Hematopoietic multipotent progenitor cell treated with erythropoietin and hydrocortisone succinate and interleukin-3 and kit ligand, for 17 days (in vitro differentiated cells): ENCODE measurements at places on chromosomes 16 and 17.

- DNase-seq, result no peak
Observed at GRCh38 chr17:77697480-77698400, 260.8 kb upstream of the TNRC6C start.

- DNase-seq, result no peak
Observed at GRCh38 chr16:51072591-51072990, 78.5 kb downstream of the SALL1 start.

DNA sequence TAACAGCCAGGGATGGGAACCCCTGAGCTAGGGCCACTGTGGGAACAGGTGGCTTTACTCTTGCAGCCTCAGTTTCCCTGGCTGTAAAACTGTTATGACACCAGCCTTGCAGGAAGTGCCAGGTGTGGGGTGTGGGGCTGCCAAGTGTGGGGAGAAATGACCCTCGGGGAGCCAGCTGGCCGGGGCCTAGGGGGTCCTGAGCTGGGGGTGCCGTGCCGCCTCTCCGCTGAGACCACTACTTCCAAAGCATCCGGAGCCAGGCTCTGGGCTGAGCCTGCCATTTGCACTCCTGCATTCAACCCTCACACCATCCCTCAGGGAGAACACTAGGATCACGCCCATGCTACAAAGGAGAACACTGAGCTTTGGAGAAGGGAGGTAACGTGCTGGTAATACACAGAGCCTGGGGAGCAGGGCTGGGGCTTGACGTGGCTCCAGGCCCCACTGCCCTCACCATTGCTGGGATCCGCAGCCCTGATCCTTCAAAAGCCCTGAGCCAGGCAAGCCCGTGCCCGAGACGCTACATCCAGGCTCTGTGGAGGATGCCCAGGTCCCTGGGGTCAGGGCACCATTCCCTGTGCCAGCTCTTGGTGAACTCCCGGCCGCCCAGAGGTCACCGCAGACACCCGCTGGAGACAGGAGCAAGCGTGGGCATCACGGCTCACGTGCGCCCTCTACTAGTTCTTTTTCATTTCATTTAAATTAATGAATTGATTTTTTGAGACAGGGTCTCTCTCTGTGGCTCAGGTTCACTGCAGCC, 28.8 kb upstream of the GINS2 start:
- peak; percentile 80 for DNase-seq

DNA sequence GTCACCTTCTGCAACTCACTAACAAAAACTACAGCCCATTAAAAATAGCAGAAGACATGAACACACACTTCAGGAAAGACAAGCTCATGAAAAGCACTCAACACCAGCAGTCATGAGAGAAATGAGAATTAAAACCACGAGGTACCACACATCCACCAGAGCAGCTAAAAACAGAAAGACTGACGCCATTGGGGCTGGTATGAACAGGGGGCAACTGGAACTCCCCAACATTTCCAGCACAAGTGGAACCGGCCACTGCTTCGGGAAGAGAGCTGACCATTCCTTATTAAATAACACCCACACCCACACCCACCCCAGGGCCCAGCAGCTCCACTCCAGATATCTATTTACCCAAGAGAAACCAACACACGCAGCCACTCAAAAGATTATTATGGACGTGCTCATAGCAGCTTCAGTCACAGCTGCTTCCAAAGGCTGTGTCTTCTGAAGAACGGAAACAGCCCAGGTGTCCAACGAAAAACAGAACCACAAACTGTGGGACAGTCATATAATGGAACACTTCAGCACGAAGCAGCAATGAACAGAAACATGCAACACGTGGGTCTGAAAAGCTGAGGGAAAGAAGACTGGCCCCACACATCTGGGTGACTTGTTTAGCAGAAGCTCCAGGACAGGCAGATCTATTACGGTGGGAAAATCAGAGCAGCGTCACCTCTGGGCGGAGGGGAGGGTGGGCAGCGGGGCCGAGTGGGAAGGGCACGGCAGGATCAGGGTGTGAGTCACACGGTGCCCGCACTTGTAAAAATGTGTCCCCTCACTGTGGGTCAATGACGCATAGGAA, 41.1 kb downstream of the KLHDC4 start:
- no peak for DNase-seq

GRCh38 chr17:3768341-3768740, 32.6 kb downstream of the ITGAE start:
- no peak for DNase-seq

- no peak for DNase-seq
Observed at GRCh38 chr16:11835891-11836649, 15.3 kb downstream of the RSL1D1 start.

DNA sequence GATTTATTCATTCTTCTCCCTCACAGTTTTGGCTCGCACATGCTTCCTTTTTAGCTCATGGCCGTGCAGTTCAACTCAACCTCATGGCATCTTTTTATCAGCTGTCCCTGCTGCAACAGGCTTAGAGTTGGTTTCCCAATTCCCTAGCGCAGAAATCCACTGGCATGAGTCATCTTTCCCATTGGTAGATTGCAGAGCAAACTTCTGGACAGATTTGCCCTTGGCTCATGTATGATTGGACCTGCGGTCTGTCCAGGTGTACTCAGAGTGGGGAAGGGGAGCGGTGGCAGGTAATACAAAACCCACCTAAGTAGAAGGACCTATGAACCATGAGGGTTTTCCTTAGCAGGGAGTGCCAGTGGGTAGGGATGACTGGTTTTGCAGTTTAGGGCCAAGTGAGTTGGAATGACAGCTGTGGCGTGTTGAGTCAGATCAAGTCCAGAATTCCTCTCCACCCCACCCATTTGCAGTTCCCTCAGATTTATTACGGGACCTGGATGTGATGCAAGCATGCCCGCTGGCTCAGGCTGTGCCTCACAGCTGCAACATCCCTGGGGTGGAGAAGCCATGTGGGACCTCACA, 584.7 kb downstream of the WWOX start:
- DNase-seq, result no peak

DNA sequence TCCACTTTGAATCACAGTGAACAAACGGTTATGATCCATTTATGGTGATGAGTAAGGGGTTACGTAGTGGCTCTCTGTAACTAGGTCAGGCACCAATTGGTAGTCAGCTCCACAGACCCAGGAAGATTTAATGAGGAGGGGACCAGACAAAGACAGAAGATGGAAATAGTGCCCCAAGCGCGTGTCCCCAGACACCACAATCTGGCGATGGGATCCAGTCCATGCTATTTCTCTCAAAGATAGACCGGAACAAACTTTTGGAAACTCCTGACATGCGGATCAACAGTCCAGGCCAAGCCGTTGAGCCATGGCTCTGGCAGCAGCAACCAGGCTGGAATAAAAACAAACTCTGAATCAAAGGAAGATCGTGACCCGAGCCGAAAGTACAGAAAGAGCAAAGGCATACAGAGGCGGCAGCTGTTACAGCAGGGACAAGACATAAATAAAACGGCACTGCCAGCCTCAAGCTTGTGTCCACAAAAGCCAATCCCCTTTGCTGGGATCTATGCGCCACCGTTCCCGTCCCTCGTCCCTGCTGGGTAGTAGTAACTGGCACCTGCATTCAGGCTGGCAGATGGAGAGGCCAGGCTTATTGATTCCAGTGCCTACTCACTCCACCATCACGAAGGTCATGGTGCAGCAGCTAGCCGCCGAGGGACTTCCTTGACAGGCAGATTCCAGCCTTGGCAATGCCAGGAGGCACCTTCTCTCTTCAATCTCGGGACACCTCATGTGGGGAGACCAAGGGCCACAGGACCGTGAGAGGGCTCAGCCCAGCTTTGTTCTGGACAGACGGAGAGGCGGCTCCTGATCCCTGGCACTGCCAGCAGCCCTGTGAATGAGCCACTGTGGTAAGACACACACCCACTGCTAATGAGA, 50.2 kb downstream of the CDH11 start:
- no peak for DNase-seq

DNA sequence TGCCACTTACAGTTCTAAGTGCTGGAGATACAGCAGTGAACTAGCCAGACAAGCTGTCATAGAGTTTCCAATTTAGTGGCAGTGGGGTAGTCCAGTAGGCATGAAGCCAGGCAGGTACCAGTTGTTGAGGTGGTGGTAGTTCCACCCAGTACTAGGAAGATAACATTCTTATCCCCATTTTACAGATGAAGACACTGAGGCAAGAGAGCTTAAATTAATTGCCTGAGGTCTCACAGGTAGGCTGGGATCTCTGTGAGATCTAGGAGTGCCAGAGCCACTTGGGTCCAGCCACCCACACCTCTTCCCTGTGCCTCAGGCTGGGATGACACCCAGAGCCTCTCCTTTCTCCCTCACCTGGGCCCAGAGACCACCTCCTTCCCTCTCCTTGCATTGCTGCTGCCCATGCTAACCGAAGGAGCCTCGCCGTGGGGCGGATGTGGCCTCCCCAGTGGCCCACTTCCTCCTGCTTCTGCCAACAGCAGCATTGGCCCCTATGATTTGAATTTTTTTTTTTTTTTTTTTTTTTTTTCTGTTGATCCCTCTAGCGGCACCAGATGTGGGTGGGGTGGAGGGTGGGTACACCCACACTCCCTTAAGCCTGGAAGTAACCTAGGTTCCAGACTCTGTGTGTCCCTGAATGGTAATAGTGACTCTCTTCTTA, 114.0 kb downstream of the PRKCB start:
- no peak for DNase-seq

DNA sequence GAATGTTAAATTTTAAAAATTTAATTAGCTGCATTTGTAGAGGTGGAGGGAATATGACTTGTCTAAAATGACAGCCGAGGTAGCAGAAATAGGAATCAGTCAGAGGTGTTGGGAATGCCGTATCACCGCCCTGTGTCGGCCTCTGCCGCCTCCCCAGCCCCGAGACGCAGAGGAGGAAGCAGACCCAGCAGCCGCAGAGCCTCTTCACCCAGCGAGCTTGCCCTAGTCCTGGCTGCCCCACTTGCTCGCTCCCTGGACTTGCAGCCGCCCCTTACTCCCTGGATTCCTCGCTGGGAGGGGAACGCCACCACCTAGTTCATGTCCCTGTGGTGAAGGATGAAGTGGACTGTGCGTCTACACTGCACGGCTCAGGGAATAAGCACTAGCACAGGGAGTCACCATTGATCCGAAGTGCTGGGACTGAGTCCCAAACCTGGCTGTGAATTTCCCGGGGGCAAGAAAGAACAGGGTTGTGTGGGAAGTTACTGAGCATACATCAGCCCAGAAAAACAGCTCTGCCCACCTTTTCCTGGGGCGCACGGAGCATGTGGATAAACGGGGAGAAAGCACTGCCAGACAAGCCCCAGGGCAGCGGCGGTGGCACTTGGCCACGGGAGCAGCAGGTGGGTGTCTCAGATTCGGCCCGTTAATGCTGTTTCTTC, 76.8 kb downstream of the RPTOR start:
- DNase-seq, result no peak

DNA sequence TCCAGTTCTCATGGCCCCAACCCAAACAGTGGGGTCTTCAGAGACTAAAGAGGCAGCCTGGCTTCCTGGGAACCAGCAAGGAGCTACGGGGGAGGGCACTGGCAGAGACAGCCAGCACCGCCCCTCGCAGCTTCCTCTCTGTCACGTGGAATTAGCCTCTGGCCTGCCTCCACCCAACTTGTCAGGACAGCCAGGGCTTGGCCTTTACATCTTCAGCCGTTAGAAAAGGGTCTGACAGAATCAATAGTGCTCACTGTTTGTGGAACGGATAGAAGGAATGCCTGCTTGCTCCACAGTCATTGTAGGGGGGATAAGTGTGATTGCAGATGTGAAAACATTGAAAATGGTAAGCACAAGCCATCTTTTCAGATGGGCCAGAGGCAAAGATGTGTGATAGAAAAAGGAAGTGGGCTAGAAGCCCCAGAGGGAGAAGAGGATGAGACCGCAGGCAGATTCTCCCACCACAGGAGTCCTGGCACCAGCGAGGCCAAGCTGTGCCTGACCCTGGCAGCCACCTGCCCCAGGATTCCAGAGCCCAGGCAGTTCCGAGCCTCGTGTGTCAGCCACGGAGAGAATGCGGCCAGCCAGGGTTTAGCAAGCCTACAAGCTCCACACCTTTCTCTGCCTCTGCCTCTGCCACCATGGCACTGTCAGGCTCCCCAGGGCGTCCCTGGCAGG, 18.6 kb downstream of the GRIN2C start:
- no peak for DNase-seq

DNA sequence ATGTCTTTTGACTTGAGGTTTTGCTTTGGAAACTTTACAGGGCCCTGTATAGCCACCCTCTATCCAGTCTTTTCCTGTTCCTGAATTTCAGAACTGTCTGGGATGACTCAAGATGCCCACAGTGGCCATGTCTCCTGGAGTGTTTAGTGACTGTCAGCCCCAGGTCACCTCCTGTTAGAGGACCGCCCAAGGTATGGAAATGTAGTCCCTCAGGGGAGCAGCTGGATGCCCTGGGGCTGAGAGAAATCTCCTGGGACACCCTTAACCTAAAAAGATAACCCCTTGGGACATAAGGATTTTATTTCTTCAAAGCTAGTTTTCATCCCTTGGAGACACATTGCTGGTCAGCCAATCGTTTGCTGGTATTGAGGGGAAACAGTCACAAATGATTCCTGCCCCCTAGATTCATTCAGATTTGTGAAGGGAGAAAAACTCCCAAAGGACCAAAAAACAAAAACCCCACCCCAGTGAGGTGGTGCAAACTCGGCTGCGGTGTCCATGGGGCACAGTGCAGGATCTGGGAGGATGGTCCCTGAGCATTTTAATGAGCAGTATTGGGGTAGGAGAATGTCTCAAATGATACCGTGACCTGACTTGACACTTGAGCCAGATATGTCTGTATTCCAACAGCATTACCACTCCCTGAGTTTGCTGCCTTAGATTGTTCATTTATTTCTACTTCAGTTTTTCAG, 1.7 kb downstream of the ZNF267 start:
- no peak for DNase-seq

DNA sequence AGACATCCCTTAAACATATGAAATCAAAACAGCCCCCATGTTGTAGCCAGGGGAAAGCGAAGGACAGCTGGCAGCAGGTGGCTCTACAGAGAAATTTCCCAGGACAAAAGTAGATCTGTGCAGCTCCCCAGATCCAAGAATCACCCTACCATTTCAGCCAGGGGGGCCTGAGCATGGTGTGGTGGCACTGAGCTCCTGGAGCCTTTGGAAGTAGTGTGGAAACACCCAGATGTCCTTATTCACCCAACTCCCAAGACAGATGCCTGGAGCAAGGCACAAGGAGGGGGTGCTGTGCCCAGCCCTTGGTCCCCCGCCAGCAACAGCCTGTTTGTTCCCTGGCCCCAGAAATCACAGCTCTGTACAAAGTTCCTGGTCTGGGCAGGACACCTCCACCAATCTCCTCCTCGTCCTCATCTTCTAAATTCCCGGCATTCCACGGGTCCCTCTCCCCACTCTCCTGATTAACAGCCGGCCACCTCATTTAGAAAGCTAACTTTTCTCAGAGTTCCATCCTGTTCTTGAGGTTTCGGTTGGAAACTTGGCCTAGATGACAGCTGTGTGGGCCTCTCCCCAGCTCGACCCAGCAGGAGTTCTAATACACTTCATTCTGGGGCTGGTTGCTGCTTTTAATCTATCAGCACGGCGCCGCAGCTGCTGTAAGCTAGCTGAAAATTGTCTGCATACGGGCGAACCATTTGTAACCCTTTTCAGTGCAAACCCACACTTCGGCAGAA, 191.1 kb downstream of the C16orf78 start:
- DNase-seq, result no peak
